ENCODE measurements at places on chromosomes 13 and 19.

DNA sequence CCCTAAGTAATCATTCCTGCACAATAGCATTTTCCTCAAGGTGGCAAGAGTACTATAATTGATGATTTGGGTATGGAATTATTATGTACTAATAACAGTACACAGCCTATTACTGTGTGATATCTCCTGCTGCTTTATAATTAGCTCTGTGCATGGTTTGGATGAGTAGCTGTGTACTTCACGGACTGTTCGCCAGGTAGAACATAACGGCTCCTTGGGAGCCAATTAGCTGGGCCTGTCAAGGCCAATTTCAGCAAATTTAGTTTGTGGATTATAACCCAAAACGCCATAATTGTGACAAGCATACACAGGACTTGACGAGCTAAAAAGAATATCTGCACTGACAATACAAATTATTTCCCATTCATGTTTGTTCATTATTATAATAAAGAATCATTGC, 1584.2 kb downstream of the SLITRK1 start:
- DNase-seq: no peak

DNA sequence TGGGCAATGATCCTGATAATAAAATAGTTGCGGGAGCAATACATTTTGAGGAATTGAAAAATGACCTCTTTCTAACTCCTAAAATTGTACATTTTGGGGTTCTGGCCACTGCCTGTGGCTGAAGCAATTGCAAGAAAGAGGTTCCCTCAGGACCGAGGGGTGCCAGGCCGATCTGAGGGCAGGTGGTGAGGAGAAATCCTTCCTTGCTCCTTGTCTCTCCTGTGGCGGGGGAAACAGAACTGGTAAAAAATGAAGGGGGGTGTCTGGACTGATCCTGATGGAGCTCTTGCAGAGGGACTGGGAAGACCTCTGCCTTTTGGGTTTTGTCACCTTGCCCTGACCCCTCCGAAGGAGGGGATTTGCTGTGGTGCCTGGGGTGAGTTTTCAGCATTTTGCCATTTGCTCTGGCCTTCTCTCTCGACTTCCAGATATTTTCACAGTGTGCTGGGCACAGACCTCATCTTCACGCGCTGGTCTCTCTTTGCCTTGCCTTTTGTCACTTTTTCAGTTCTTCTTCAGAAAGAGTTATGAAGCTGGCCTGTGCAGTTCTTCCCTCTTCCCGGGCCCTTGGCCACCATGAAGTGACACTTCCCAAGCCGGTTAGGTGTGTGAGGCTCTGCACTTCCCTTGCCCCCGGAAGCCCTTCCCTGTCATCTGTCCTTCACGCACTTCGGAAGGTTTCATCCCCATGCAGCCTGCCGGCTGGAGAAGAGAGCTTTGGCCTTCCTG, 22.2 kb downstream of the NFIX start:
- DNase-seq: no peak

DNA sequence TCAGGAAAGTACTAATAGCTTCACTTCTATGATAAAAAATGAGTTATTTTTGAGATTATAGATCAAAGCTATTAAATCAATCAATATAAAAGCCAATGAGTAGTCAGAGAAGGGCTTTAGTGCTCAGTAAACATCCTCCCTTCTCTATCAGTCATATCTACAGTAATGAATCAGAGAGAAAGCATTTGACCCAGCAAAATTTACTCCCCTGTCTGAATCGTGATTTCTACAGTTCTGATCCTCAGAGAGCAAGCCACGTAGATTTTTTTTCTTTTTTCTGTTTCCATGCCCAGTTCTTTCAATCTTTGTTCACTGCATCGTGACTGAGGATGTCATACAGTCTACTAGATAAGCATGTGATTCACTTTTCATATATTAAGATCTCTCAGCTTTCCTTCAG, 16.2 kb upstream of the MBNL2 start:
- DNase-seq: no peak

GRCh38 chr13:29255567-29255966, 339.9 kb downstream of the SLC7A1 start:
- no peak for DNase-seq

GRCh38 chr19:52170304-52170703, 1.1 kb downstream of the ZNF836 start:
- no peak for DNase-seq

GRCh38 chr19:35344511-35345031, 3.1 kb upstream of the FFAR1 start:
- DNase-seq: no peak

- no peak for DNase-seq
Observed at GRCh38 chr13:81658598-81659370, 1317.9 kb upstream of the SPRY2 start.

GRCh38 chr13:96172066-96172465, 82.2 kb downstream of the HS6ST3 start:
- no peak for DNase-seq

GRCh38 chr13:111850458-111850857, 216.5 kb upstream of the SOX1 start:
- DNase-seq: no peak

DNA sequence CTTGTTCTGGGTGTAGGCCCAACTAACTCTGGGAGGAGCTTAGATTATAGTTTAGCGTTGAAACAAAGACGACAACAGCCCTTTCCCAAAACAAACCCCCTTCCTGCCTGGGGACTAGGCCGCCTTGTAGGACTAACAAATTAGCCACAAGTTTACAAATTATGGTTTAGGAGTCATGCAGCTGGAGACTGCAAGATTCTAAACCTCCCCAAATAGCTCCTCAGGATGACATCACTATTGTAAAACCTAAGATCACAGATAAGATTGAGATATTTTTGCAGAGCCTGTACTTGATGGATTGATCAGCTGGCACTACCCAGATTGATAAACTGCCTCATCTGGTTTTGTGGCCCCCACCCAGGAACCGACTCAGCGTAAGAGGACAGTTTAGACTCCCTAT, 2.3 kb upstream of the SLC25A15 start:
- DNase-seq: no peak

DNA sequence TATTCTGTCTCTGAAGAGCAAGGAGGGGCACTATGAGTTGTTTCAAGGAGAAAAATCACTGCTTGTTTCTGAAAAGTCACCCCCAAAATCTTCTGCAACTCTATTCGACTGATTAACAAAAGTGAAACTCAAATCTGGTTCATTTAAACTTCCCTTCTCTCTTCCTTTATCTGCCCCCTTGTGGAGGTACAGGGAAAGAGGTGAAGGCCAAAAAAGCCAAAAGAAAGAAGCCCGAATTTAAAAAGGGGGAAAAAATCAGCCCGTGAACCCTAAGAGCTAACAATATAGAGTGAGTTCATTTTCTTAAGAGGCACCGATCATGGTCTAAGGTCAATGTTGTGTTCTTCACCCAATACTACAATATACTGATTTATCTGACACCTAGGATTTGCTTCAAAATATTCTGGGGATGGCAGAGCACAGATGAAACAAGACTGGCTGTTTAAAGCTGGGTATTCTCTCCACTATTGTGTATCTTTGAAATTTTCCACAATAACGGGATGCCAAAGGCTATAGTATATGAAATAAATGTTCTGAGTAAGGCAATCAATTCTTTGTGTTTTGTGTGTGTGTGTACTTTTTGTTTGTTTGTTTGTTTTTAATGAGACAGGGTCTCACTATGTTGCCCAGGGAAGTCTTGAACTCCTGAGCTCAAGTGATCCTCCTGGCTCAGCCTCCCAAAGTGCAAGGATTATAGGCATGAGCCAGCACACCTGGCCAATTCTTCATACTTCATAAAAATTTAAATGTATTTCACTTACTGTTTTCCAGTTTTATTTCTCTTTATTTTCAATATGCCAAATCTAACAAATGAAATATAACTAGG, 55.0 kb upstream of the EEF1AKMT1 start:
- peak; percentile 7 for DNase-seq

GRCh38 chr13:110232142-110232541, 74.8 kb downstream of the COL4A1 start:
- no peak for DNase-seq

DNA sequence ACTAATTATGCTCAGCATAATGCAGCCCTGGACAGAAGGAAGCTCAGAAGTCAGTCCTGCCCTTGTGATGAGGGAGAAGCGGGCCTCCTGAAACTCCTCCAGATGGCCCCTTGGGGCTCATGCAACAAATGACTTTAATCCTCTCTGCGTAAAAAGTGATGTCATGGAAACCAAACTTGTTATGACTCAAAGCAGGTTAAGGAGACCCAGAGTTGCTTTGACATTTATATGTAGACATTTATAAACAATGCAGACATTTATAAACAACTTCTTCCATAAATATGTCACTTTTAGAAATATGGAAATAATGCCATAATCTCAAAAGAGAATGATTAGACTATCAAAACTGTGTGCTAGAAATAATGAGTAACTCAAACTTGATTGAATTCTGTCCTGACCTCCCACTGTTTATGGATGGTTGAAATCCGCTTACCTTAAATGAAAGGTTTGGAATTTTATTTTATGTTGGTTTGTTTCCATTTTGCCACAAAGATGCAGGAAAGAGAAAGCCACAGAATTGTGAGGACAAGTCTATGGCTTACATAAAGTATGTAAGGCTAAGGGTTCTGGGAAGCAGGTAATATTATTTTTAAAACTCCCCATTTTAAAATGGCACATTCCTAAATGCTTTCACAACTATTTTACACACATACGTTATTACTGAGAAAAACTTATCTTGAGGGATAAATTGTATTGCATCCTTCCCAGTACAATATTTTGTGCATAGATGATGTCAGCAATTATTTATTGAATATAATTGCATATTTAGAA, 73.7 kb downstream of the CYSLTR2 start:
- no peak for DNase-seq

GRCh38 chr19:54209811-54210494, 9.3 kb downstream of the RPS9 start:
- peak; percentile 93 for DNase-seq

- no peak for DNase-seq
Observed at GRCh38 chr13:33213024-33213768, 72.4 kb downstream of the STARD13 start.

GRCh38 chr19:13022859-13023636, 27.8 kb downstream of the NFIX start:
- DNase-seq: peak; percentile 97

DNA sequence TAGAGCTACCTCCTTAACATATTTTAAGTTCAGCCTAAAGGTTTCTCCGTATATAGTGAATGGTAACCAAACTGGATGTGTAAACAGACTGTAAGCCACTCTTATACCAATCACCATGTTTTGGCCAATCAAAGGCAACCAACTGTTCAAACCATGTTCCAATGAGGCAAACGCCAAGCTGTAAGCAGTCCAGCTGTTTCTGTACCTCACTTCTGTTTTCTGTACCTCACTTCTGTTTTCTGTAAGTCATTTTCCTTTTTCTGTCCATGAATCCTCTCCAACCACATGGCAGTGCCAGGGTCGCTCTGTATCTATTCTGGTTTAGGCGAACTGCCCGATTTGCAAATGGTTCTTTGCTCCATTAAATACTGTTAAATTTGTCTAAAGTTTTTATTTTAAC, 24.4 kb downstream of the COMMD6 start:
- DNase-seq: no peak

DNA sequence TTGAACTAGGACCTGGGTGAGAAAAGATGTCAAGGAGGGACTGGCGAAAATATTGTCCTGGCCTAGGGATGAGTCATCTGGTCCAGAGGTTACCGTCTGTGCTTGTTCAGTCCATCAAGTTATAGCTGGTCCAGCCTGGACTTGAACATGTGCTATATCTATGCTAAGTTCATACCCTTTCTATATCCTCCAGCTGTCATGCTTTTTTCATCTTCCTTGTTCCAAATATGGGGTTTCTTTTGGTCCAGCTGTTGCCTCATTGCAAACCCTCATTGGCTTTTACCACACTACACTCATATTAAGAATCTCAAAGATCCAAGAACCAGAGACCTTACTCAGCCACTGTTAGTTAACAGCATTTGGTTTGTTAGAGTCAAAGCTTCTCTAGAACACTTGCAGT, 19.1 kb upstream of the KLF12 start:
- no peak for DNase-seq

- DNase-seq: no peak
Observed at GRCh38 chr19:5093948-5094718, 125.2 kb downstream of the KDM4B start.

GRCh38 chr13:105972306-105972721, 563.1 kb downstream of the EFNB2 start:
- no peak for DNase-seq

Data from AG09319 (cell line).